Activated CD4-positive, alpha-beta T cell treated with anti-CD3 and anti-CD28 coated beads, Interleukin-2, amount 50 U/mL, for 16 hours (primary cell): ENCODE measurements at places on chromosomes 13 and 19.

GRCh38 chr19:13881692-13882418, 4.9 kb downstream of the NANOS3 start:
- peak; percentile 65 for DNase-seq

- no peak for DNase-seq
Measured at GRCh38 chr19:3585301-3586126, at the start of gene GIPC3. GIPC3 (plus strand) TSS chr19:3585478; CDS start chr19:3585598, 120 bp downstream.

- DNase-seq, result peak; percentile 23
Measured at GRCh38 chr19:29771708-29772414, 39.9 kb upstream of the CCNE1 start.

- DNase-seq, result no peak
Measured at GRCh38 chr19:12453495-12453894, 12.7 kb upstream of the ZNF443 start.

GRCh38 chr19:49790866-49791265, 22.2 kb downstream of the FUZ start:
- DNase-seq, result no peak

DNA sequence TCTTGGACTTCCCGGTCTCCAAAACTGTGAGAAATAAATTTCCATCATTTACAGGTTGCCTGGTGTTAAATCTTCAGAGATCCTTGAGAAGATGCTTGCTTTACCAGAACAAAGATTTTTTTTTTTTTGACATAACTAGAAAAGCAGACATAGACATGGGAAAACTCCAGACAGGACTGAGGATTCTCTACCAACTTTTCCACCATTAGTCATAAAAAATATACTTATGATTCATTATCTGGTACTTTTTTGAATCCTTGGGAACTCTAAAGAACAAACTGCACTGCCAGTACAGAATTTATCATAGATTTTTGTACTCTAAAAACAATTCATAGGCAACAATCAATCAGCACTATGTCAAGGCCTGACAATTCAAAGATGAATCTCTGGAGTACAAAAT, 487.6 kb downstream of the EFNB2 start:
- DNase-seq, result no peak

- DNase-seq, result no peak
Measured at GRCh38 chr13:78401873-78402707, 201.3 kb downstream of the POU4F1 start.

- DNase-seq, result no peak
Measured at GRCh38 chr13:41616151-41616550, 158.8 kb downstream of the RGCC start.

GRCh38 chr13:94515374-94515773, 35.9 kb upstream of the DCT start:
- DNase-seq, result no peak
